ENCODE measurements at places on chromosomes 7 and 10. TPM values are rescaled to one million over a fixed set of nuclear protein-coding genes. Genes with fewer than 3 reads are reported as not detected.

The C10orf53 gene
- total RNA-seq, result 33.5 TPM

The AEBP1 gene
- 102 TPM for total RNA-seq

The OR6B1 gene
- total RNA-seq, result 1.8 TPM

The ZNF239 gene
- total RNA-seq, result 9.2 TPM

The TUBAL3 gene
- 0.93 TPM for total RNA-seq

The GJC3 gene
- total RNA-seq, result 0.71 TPM

The PTF1A gene
- 5.1 TPM for total RNA-seq

The CD36 gene
- total RNA-seq, result 5.6 TPM

The IDI2 gene
- 1.1 TPM for total RNA-seq

The PDZD7 gene
- total RNA-seq, result 2.2 TPM

The ZNF282 gene
- total RNA-seq, result 17.6 TPM

The HOXA9 gene
- total RNA-seq, result 0.25 TPM

The UROS gene
- total RNA-seq, result 62.5 TPM

The ZFAND2A gene
- 37.8 TPM for total RNA-seq

The UNC5B gene
- 24.4 TPM for total RNA-seq

The PLAC9 gene
- total RNA-seq, result 13.1 TPM

The GSTO2 gene
- 28.9 TPM for total RNA-seq

The LRRN3 gene
- total RNA-seq, result 49.1 TPM

The CCDC172 gene
- total RNA-seq, result 7.3 TPM

The CAMK2B gene
- total RNA-seq, result 12.1 TPM

The CDK14 gene
- 18.9 TPM for total RNA-seq

The COBL gene
- 14.8 TPM for total RNA-seq

The HERC4 gene
- total RNA-seq, result 79.1 TPM

The CALHM3 gene
- total RNA-seq, result 0.39 TPM

The H2BK1 gene
- not detected for total RNA-seq

The WIPF3 gene
- 110 TPM for total RNA-seq

The GPNMB gene
- 15.6 TPM for total RNA-seq

The KRIT1 gene
- total RNA-seq, result 116 TPM
